ENCODE measurements at places on chromosomes 1 and 21. TPM values are rescaled to one million over a fixed set of nuclear protein-coding genes. Genes with fewer than 3 reads are reported as not detected.
A peak's percentile ranks its signal among the peaks of the same experiment; 100 is the strongest.

LCE3D gene
- not detected for total RNA-seq

MIXL1 gene
- total RNA-seq = 2.6 TPM

MLLT11 gene
- 11.3 TPM for total RNA-seq

OR2AK2 gene
- total RNA-seq = 0.35 TPM

OR2G6 gene
- not detected for total RNA-seq

DNA sequence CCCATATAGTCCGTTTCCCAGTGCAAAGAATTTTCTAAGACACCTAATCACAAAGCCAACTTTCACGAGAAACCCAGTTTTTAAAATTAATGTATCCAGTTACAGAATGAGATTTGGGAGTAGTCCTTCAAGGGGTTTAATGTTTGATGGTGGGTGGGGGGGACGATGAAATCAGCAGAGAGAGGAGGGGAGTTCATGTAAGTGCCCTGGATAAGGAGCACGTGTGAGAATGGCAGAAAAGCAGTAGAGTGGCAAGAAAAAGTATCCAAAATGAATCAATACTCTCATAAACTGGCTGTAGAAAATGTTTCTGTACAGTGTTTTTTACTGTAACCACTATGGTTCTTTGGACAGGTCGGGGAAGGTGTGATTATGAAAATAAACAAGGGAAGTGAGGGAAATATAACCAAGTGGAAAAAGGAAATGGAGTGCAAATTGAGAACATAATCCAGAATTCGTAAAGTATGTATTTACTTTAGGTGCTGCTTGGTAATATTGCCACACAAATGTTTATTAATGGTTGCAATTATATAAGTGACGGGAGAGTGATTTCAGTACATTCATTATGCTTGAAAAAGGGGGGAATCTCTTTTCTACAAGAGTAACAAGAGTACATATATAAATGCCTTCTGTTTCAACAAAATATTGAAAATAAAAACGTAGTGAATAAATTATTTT is 118.7 kb upstream of the RRP15 start:
- peaks cover 21% of the 10 kb centered on the region for H3K4me1 ChIP-seq
- no peak for DNase-seq
- H3K27me3 ChIP-seq = peaks cover 39% of the 10 kb centered on the region
- no peaks in the 10 kb centered on the region for H3K36me3 ChIP-seq
- no peak overlapping the region for H3K27ac ChIP-seq
- peak overlapping the region; percentile 78 for H3K4me3 ChIP-seq

- no peaks in the 10 kb centered on the region for H3K36me3 ChIP-seq
- peak overlapping the region; percentile 46 for H3K4me3 ChIP-seq
- peak; percentile 96 for DNase-seq
These were observed 7.9 kb downstream of the ACOT7 start for GRCh38 chr1:6385488-6386191.

DNA sequence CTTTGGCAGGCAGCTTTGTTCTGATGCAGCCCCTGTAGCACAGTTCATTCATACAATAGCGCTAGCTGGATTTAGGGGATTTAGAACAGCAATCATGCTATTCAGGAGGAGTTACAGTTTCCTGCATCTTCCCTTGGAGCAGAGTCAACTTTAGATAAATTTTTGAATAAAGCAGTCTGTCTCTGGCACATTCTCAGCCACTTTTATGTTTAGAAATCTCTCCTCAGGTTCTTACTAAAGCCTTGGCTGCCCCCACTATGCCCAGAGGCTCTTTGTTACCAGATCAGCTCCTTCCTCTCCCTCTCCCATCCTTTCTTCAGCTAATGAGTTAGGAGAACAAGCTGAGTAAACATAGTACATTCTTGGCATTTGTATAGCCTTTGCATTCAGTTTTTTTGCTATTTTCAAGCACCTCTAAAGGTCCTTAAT is 17.0 kb upstream of the PIGC start:
- peak; percentile 20 for DNase-seq
- no peaks in the 10 kb centered on the region for H3K27me3 ChIP-seq
- no peak overlapping the region for H3K27ac ChIP-seq
- H3K4me3 ChIP-seq = no peak overlapping the region
- no peaks in the 10 kb centered on the region for H3K4me1 ChIP-seq
- no peaks in the 10 kb centered on the region for H3K36me3 ChIP-seq

DNA sequence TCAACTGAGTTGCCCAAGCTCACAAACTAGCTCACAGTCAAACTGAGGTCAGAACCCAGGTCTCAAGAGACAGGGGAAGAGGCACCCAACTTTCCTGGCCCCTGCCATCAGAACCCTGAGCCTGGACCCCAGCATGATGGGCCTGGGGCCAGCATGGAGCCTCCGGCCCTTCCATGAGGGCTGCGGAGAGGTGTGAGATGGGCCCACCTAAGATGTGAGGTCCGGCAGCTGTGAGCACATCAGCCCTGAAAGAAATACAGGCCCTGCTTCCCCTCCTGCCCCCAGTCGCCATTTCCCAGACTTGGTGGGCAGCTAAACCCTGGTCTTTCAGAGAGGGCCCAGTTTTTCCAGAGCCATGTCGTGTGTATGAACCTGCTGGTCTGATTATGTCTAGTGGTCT is 30.6 kb downstream of the QSOX1 start:
- no peak overlapping the region for H3K4me3 ChIP-seq
- H3K27ac ChIP-seq = no peak overlapping the region
- DNase-seq = no peak
- no peaks in the 10 kb centered on the region for H3K27me3 ChIP-seq

DNA sequence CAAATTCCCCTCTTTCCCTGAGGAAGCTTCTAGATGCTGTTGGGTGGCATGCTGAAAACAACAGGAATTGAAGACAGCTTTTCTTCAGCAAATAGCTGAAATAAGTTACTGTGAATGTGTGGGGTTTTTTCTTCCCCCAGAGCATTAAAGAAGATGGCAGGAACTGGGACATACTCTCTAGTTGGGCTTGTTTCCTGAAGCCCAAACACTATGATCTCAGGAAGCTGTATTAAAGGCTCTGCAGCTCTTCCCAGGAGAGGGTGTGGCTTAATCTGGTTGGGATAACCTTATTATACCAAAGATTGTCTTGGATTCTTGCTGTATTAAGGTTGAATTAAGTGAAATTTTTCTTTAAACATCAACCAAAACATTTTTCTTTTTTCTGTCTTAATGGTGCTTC is 64.9 kb upstream of the LMO4 start:
- no peak overlapping the region for H3K27ac ChIP-seq
- H3K4me3 ChIP-seq = no peak overlapping the region
- DNase-seq = no peak
- no peaks in the 10 kb centered on the region for H3K27me3 ChIP-seq
- H3K36me3 ChIP-seq = no peaks in the 10 kb centered on the region

GRCh38 chr1:212485913-212486618 is 53.3 kb downstream of the NENF start:
- no peaks in the 10 kb centered on the region for H3K36me3 ChIP-seq
- peaks cover 2% of the 10 kb centered on the region for H3K4me1 ChIP-seq

DNA sequence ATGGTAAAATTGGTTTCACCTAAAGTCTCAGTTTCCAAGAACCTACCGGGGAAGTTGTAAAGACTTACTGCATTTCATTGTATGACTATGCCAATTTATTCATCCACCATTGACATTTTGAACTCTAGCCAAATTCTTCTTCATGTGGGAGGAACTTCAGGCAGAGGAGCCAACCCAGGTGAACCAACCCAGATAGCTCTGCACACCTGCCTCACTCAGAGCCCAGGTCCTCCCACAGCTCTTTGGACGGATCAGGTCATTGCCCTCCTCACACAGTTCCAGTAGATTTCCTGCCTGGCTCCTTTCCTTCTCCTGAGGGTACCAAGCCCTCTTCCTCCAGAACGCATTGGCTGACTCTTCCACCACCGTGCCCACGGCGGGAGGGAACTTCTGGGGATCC is 121.7 kb downstream of the DTL start:
- no peaks in the 10 kb centered on the region for H3K36me3 ChIP-seq
- H3K27ac ChIP-seq = no peak overlapping the region
- no peak overlapping the region for H3K4me3 ChIP-seq
- no peaks in the 10 kb centered on the region for H3K4me1 ChIP-seq
- DNase-seq = no peak
- H3K27me3 ChIP-seq = no peaks in the 10 kb centered on the region

GRCh38 chr1:34612091-34612827 is 142.6 kb upstream of the GJB5 start:
- no peak for DNase-seq
- H3K27me3 ChIP-seq = no peaks in the 10 kb centered on the region
- no peak overlapping the region for H3K4me3 ChIP-seq

- DNase-seq = no peak
- H3K4me3 ChIP-seq = no peak overlapping the region
- no peak overlapping the region for H3K27ac ChIP-seq
- H3K4me1 ChIP-seq = no peaks in the 10 kb centered on the region
- no peaks in the 10 kb centered on the region for H3K27me3 ChIP-seq
- H3K36me3 ChIP-seq = no peaks in the 10 kb centered on the region
These were observed 64.7 kb upstream of the NGF start for GRCh38 chr1:115402753-115403184.

- no peaks in the 10 kb centered on the region for H3K4me1 ChIP-seq
- no peak overlapping the region for H3K27ac ChIP-seq
- no peak for DNase-seq
These were observed 42.5 kb downstream of the PRDM16 start for GRCh38 chr1:3111348-3112021.

GRCh38 chr1:172185996-172186395 is 234.5 kb upstream of the C1orf105 start:
- H3K4me3 ChIP-seq = no peak overlapping the region
- peaks cover 36% of the 10 kb centered on the region for H3K4me1 ChIP-seq

DNA sequence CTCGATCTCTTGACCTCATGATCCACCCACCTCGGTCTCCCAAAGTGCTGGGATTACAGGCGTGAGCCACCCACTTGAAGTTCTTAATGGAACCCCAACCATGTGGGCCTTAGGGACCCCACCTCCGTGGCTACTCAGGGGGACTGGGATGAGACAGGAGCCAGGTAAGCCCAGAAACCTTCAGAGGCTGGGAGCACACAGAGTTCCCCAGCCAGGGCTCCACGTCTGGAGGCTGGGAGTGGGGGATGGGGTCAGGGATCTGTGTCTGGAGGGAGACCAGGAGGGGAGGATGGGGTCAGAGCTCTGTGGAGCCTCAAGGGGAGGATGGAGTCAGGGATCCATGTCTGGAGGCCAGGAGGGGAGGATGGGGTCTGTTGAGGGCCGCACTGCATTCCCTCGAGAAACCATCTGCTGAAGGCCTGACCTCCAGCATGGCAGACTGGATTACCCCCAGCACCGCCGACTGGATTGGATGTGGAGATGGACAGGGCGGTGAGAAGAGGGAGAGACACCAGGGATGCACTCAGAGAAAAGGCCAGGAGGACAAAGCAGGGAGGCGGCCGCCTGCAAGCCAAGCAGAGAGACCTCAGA is 2.1 kb upstream of the FTCD start:
- no peak overlapping the region for H3K27ac ChIP-seq
- no peak for DNase-seq
- H3K4me1 ChIP-seq = no peaks in the 10 kb centered on the region
- no peaks in the 10 kb centered on the region for H3K36me3 ChIP-seq

GRCh38 chr1:112454316-112454715 is 54.4 kb upstream of the WNT2B start:
- no peaks in the 10 kb centered on the region for H3K27me3 ChIP-seq
- H3K4me3 ChIP-seq = no peak overlapping the region
- peaks cover 9% of the 10 kb centered on the region for H3K36me3 ChIP-seq
- H3K4me1 ChIP-seq = no peaks in the 10 kb centered on the region

GRCh38 chr1:17310068-17310640 is 2.2 kb downstream of the PADI4 start:
- H3K4me3 ChIP-seq = no peak overlapping the region
- peaks cover 9% of the 10 kb centered on the region for H3K4me1 ChIP-seq
- H3K36me3 ChIP-seq = no peaks in the 10 kb centered on the region
- H3K27me3 ChIP-seq = no peaks in the 10 kb centered on the region

GRCh38 chr21:46661211-46661625 is 25.7 kb downstream of the PRMT2 start:
- H3K4me3 ChIP-seq = peak overlapping the region; percentile 56
- peak; percentile 89 for DNase-seq
- no peak overlapping the region for H3K27ac ChIP-seq

DNA sequence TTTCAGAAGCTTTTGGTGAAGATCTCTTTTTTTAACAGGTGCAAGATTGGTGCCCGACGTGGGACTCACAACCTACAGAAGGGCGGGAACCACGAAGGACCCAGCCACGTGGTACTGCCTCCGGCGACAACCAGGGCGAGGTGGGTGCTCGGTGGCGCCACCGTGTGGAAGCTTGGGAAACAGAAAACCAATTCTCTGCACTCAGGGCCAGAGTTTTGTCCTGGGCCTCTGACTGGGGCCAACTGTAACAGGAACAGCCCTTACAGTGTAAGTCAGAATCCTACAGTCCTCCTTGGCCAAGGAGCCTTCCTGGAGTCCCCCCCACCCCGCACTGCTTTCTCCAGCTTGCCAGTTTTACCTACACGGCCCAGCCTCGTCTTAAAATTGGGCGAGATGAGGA is 11.6 kb upstream of the S100A7A start:
- DNase-seq = peak; percentile 69
- H3K4me1 ChIP-seq = no peaks in the 10 kb centered on the region
- no peak overlapping the region for H3K27ac ChIP-seq
- H3K36me3 ChIP-seq = no peaks in the 10 kb centered on the region
- H3K27me3 ChIP-seq = peaks cover 9% of the 10 kb centered on the region
- no peak overlapping the region for H3K4me3 ChIP-seq

GRCh38 chr1:42957880-42958487 is 684 bp downstream of the SLC2A1 start:
- peaks cover 69% of the 10 kb centered on the region for H3K4me1 ChIP-seq
- H3K4me3 ChIP-seq = peak overlapping the region; percentile 98
- peak; percentile 65 for DNase-seq
- no peaks in the 10 kb centered on the region for H3K27me3 ChIP-seq

DNA sequence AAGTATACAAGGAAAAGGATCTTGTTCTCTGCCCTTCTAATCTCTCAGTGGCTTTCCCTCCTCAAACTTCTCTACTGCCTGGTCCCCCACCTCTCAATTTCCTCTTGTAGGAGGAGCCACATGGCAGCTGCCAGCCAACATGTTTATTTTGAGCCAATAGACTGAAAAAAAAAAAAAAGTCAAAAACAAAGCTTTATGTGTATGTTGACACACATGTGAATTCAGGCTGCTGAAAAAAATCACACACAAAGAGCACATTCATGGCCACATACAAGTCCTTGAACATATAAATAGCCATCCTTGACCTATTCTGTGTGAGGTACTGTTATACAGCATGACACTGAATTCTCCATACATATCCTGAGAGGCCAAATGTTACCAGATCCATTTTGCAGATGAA is 3.7 kb downstream of the PTPN14 start:
- H3K27ac ChIP-seq = no peak overlapping the region
- no peaks in the 10 kb centered on the region for H3K36me3 ChIP-seq
- H3K4me1 ChIP-seq = peaks cover 46% of the 10 kb centered on the region
- no peak for DNase-seq

GRCh38 chr1:244316407-244316806 is 135.3 kb downstream of the ADSS2 start:
- no peak overlapping the region for H3K27ac ChIP-seq
- H3K4me1 ChIP-seq = no peaks in the 10 kb centered on the region
- no peak for DNase-seq
- H3K27me3 ChIP-seq = no peaks in the 10 kb centered on the region
- H3K4me3 ChIP-seq = no peak overlapping the region
- H3K36me3 ChIP-seq = no peaks in the 10 kb centered on the region

- no peak overlapping the region for H3K4me3 ChIP-seq
- H3K27ac ChIP-seq = no peak overlapping the region
- no peaks in the 10 kb centered on the region for H3K4me1 ChIP-seq
- H3K27me3 ChIP-seq = no peaks in the 10 kb centered on the region
- no peak for DNase-seq
These were observed 3.4 kb upstream of the LACTBL1 start for GRCh38 chr1:22976127-22976460.

GRCh38 chr21:35508139-35508888 is 459.2 kb upstream of the RUNX1 start:
- H3K36me3 ChIP-seq = no peaks in the 10 kb centered on the region
- H3K27ac ChIP-seq = no peak overlapping the region
- H3K27me3 ChIP-seq = no peaks in the 10 kb centered on the region
- DNase-seq = peak; percentile 85

- peaks cover 12% of the 10 kb centered on the region for H3K27me3 ChIP-seq
- no peak overlapping the region for H3K27ac ChIP-seq
- no peaks in the 10 kb centered on the region for H3K36me3 ChIP-seq
These were observed 100.7 kb downstream of the IER5 start for GRCh38 chr1:181189245-181189644.
